Stimulated activated CD8-positive, alpha-beta memory T cell treated with anti-CD3 and anti-CD28 coated beads, Interleukin-15, amount 100 ng/mL, for 24 hours (primary cell): ENCODE measurements at places on chromosomes 7 and 10.

DNA sequence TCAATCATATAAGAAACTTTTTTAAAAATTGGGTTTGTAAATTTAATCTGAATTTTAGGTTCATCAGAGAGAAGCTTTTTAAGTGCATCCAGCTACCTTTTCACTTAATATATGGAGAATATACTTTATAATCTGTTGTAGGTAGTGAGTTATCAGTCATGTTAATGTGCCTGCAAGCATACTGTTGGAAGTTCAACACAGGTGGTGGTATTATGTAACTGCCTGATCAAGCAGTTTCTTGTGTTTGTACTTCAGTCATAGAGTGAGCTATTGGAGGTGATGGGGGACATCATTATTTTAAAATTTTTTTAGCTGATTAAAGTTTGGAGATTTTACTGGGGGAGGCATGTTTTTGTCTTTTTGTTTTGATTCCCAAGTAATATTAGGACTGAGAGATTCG is 2.5 kb downstream of the TNKS2 start:
- no peak for DNase-seq

GRCh38 chr10:35425595-35425994 is 89.3 kb downstream of the CCNY start:
- DNase-seq, result no peak

DNA sequence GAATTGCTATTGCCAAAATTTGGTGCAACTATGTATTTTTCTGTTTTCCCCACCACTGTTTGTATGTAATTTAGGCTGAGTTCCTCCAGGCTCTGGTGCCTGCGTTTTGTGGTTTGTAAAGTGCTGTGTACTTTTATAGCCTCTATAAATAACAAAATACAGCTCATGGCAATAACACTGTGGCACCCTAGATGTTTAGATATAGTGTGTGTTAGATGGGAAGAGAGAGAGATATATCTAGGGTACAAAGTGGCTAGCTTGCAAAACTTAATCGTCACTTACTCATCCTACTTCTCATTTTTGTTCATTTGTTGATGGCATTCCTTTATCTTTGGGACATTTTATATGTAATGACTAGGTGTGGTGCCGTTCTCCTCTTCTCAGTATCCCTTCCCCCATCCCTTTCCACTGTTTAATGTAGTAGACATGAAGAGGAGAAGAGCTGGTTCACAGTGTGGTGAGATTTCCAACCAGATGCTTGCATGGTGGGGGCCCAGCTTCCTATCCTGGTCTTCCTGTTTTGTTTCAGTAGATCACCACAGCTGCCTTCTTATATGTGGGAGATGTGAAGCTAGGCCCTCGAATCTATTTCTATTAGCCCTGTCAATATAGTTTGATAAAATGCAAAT is 115.0 kb downstream of the SND1 start:
- no peak for DNase-seq

DNA sequence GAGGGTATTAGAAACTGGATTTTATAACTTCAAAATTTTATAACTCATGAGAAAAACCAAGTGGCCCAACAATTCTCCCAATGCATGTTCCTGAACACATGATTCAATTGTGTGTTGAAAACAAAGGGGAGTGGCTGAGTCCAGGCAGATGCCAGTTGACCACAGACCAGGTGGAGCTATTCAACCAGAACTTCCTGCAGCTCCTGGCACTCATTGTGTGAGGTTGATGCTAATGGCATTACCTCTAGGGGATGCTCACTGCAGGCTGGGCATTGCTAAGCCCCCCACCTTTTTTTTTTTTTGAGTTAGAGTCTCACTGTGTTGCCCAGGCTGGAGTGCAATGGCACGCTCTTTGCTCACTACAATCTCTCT is 20.3 kb downstream of the MYOF start:
- no peak for DNase-seq

DNA sequence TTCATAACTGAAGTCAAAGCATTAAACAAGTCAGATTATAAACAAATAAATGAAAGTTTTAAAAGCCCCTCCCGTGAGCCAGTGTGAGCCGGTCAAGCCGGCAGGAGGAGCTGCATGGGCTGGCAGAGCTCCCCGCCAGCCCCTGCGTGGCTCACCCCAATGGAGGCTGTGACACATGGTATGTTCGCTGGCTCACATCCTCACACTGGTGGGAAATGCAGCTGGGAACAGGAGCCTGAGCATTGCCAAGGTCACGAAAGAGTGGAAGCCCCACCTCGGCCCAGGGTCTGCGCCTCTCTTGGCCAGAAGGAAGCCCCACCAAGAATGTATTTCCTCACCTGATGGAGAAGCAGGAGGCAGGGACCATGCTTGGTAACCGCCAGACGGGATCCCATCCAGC is 261.7 kb upstream of the TCERG1L start:
- DNase-seq, result no peak

DNA sequence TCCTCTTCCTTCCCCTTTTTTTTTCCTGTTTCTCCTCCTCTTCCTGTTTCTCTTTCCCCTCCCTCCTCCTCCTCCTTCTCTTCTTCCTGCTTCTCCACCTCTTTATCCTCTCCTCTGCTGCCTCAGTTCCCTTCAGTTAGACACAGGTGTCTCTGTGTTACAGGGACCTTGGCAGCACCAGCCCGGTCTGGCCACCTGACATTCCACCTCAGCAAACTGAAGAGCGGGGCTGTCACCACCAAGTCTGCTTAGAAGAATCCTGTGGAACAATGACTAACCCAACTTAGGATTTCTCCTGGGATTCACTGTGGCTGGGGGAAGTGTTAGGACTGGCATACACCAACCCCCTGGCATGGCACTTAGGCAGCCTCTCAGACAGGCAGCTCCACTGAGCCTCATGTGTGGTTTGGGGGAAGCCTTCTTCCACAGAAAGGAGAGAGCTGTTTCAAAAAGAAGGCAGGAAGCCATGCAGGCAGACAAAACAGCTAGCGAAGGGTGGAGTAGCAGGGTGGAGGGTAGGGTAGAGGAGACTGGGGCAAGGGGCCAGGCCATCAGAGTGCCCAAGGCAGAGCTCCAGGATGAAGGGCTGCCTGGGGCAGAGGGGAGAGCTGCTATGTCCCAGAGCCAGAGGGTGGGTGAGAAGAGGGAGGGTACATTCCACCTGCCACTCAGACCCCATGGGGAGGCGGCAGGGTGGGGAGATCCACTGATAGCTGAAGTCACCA is 13.2 kb upstream of the GDF10 start:
- DNase-seq, result no peak

- no peak for DNase-seq
Measured at GRCh38 chr7:116180302-116180701, 30.0 kb upstream of the TES start.

DNA sequence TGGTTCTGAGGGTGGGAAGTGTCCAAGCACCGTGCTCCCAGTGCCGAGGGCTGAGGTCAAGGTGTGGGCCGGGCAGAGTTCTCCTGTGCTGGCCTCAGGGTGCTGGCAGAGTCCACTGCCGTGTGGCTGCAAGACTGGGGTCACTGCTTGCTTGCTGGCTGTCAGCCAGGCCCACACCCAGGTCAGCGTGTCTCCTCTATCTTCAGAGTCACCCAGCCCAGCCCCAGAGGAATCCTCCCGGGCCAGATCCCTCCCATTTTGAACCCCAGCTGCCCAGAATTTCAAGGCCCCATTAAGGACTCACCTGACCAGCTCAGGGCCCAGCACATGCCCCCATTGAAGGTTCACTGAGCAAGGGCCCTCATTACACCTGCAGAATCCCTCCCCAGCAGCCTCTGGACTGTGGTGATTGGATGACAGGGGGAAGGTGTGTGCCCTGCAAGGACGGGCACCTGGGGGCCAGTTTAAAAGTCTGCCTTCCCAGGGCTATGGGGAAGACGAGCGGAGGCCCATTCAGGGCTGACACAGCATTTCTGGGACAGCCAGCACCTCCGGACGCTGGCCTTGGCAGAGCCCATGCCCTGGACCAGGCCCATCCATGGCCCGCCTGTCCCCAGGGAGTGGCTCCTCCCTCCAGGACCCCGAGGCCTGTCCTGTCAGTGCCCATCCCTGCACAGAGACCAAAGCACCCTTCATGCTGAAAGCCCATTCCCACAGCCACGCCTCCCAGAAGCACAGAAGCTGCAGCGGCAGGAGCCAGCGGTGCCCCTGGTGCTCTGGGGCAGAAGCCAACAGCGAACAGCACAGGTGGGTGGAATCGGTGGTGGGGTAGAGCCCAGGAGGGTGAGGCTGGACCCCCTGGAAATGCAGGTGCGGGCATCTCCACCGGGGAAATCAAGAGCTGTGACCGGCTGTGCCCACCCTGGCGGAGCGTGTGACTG is 45.1 kb upstream of the PPP2R2D start:
- no peak for DNase-seq
